ENCODE measurements at places on chromosomes 16 and 17.

DNA sequence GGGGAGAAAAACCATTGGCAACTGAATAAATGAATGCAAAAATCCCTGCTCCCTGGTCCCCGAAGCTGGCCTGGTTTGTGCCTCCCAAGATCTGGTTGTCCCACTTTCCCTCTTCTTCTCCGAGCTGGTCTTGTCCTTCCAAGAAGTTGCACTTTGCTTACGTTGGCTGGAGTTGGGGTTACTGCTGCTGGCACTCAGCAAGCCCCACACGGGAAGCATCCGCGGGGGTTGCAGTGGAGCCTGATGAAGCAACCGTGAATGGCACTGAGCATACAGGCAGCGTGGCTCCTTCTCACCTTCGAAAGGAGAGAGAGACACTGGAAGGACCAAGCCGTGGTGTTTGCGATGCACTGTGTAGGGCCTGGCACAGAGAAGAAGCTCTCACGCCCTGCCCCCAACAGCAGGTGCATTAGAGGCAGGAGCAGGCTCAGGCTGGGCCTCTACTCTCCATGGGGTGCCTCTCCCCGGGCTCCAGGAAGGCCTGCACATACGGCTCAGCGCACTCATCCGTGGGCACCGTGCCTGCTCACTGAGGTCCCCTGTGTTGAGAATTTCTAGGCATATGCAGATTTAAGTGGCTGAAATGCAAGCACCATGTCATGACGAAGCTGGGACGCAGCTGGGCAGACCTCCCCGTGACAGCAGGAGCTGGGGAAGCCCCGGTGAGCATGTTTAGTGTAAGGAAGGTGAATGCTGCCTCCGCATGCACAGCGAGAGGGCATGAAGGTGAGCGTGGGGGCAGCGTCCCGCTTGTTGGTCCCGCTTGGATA is 12.1 kb downstream of the CA5A start:
- peak; percentile 70 for DNase-seq

GRCh38 chr16:85015481-85016187 is 4.3 kb upstream of the ZDHHC7 start:
- no peak for DNase-seq

DNA sequence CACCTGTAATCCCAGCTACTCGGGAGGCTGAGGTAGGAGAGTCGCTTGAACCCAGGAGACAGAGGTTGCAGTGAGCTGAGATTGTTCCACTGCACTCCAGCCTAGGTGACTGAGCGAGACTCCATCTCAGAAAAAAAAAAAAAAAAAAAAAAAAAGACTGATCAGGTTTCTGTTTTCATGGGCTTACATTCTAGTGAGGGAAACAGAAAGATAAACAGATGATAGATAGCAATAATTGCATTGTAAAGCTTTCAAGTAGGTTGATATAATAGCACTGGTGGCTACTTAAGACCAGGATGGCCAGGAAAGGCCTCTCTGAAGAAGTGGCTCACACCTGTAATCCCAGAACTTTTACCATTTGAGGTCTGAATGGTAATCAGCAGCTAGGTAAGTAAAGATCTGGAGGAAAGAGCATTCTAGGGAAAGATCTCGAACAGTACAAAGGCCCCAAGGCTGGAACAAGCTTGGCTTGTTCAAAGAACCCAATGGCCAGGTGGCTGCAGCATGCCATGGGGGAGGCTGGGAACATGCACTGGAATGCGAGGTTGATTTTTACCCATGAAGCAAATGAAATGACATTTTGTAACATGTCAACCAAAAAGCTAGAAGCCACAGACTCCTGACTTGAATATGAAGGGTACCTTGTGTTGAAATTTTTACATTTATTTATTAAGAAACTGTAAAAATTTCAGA is 108.3 kb upstream of the DHX40 start:
- no peak for DNase-seq

GRCh38 chr16:53156516-53156915 is 101.7 kb downstream of the CHD9 start:
- no peak for DNase-seq

DNA sequence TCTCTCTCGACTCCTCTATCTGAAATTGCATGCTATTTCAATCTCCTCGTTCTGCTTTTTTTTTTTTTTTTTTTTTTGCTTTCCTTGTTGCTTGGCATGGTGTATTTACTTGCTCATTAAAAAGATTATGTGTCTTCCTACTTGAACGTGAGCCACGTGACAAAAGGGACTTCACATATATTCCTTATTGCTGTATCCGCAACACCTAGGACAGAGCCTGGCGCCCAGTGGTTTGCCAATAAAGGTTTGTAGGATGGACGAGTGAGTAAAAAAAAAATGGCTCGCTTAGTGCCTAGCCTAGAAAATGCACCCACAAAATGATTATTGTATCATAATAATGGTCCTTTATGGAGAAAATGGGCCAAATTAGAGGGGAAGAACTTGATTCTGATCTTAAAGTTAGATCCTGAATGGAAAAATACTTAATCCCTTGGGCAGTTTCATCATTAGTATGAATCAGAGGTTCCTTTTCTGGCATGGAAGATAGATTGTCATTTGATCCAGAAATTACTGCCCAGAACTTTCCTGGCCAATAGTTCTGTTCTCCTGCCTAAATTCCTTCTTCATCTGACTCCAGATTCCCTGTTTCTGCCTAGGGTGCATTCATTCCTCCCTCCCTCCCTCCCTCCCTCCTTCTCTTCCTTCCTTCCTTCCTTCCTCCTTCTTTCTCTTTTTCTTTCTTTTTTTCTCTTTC is 13.6 kb upstream of the TMEM220 start:
- no peak for DNase-seq

GRCh38 chr16:57825298-57826044 is 23.2 kb upstream of the KIFC3 start:
- no peak for DNase-seq

DNA sequence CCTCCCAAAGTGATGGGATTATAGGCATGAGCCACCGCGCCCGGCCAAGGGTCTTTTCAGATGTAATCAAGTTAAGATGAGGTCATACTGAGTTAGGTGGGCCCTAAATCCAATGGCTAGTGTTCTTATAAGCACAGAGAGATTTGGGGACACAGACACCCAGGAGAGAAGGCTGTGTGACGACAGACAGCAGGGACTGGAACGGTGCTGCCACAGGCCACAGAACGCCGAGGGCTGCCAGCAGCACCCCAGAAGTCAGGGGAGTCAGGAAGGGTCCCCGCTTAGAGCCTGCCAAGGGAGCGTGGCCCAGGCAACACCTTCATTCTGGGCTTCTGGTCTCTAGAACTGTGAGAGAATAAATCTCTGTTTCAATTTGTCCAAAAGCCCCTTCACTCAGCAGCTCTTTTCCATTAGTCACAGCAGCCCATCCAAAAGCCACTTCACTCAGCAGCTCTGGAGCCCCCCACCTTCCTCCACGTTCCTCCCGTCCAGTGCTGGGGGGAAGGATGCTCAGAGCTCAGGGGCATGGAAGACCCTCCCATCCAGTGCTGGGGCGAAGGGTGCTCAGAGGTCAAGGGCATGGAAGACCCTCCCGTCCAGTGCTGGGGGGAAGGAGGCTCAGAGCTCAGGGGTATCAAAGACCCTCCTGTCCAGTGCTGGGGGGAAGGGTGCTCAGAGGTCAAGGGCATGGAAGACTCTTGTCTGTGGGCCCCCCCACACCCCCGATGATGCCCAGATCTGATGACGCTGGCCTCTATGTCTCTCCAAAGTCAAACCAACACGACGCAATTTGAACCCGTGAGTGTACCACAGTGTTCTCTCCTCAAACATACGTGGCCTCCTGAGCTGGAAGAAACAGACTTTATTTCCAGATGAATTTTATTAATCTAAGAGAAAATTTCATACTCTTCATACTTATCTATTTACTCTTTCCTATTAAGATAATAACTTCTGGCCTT is 11.9 kb downstream of the RAB40B start:
- DNase-seq, result no peak

DNA sequence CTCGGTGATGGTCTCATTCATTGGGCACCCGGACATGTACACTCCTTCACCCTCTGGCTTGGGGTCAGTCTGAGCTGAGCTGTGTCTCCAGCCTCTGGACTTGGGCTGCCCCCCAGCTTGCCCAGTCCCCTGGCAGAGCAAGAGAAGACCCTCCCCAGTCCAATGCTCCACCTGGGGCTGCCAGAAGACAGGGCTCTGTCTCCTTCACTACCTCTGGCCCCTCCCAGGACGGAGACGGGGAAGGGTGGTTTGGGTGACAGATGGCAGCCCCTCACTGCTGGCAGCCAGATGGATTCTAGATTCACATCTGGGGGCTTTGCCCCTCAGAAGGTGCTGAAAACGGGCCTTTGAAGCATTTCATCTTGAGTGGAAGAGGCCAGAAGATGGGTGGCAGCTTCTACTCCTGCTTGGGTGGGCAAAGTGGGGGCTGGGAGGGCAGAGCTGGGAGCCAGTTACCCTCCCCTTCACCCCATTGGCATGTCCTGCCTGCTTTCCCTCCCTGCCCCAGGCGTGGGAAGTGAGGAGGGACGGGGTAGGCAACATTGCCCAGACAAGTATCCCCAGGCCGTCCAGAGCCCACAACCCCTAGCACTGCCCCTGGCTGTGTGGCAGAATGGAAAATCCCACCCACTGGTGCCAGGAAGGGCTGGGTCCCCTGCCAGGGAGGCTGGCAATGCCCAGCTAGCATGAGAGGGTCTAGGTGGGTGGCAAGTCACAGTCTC is 13.9 kb downstream of the NGFR start:
- no peak for DNase-seq

- peak; percentile 30 for DNase-seq
Measured at GRCh38 chr17:46771561-46772474, 46.7 kb downstream of the WNT3 start.

GRCh38 chr16:2981177-2981898 is 1.1 kb upstream of the PKMYT1 start:
- no peak for DNase-seq

DNA sequence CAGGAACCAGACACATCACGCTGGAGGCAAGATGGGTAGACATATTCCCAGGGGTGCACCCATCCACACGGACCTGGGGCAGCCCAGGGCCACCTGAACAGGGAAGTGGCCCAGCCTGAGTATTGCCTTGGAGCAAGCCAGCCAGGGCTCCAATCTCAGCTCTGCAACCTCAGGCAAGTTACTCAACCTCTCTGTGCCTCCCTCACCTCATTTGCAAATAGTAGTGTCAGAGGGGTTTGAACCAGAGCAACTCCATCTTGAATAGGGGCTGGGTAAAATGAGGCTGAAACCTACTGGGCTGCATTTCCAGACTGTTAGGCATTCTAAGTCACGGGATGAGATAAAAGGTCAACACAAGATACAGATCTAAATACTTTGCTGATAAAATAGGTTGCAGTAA is 35.1 kb upstream of the SNN start:
- DNase-seq, result no peak

- DNase-seq, result no peak
Measured at GRCh38 chr17:2111691-2112090, 56.8 kb downstream of the HIC1 start.

- DNase-seq, result no peak
Measured at GRCh38 chr17:77184474-77184873, 43.7 kb downstream of the SEC14L1 start.

GRCh38 chr17:2011411-2012371 is 13.4 kb downstream of the RTN4RL1 start:
- no peak for DNase-seq

DNA sequence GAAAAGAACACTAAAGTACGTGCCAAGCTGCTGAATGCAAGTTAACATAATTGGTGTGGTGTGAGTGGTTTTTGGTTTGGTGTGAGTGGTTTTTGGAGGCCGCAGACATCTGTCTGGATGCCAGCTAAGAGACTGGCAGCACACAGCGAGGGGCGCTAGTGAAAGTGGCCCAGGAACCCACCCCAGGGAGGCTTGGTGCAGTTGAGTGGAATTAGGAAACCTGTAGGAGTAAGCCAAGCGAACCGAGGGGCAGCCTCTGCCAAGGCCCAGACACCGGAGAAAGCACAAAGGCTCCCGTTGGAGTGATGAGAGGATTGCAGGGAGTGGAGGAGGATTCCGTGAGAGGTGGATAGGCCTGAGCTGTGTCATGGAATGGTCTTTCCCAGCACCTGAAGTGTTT is 24.6 kb upstream of the SLC5A11 start:
- no peak for DNase-seq

DNA sequence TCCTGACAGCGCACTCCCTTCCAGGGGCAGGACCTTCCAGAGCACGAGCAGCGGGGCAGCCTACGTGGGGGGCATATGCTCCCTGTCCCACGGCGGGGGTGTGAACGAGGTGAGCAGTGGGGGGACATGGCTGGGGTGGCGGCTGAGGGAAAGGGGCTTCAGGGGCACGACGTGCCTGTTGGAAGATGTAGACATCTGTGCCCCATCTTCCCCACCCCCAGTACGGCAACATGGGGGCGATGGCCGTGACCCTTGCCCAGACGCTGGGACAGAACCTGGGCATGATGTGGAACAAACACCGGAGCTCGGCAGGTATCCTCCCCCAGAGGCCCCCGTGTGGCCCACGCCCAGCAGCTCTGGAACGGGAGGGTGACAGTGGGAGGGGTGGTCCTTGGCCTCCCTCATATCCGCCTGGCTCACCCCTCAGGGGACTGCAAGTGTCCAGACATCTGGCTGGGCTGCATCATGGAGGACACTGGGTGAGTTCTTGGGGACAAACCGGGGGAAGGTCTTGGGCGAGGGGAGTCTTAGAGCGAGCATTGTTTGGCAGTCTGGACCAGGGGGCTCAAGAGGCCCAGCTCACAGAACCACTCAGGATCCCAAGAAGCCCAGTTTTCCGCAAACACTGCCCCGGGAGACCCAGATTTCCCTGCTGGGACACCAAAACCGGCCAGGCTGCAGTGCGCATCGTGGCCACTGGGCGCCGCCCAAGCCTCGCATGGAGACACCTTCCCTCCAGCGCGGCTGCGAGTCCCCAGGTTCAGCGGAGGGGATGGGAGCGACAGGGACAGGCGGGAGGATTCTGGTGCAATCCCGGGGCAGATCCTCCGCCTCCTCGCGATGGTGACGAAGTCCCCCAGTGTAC is 15.7 kb downstream of the ADAM11 start:
- peak; percentile 89 for DNase-seq

DNA sequence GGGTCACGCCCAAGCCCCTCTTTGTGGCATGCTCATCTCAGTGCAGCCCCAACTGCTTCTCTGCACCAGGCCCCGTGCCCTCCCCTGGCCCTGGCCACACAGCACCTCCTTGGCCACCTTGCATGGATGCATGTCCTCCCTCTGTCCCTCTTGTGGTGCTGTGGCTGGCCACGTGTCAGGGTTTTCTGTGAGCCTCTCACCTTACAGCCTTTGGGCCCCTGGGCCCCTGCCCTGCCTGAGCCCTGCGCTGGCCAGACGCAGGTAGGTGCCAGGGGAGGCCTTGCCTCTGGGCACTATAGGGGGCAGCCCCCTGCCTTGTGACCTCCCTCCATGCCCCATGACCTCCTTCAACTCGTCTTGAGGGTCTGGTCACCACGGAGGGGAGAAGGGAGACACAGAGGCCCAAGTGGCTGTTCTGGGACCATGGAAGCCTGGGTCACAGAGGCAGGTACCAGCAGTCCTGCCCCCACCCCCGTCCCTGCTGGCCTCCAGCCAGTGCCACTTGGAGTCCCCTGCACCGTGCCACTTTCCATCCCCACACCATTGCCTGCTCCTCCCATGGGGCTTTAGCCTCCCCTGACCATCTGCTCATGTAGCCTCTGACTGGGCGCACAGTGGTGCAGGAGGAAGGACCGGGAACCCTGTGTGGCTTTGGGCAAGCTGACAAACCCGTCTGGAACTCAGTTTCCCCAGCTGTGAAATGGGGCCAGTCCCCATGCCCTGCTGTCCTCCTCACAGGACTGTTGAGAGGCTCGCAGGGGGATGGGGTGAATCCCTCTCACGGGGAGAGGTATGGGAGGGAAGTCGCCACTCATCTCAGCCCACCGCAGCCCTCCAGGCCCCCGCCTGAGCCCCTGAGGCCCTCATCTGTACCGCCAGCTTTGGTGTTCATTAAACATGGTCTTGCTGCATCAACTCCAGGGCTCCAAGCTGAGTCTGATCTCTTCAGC is 11.5 kb upstream of the ATP6V0C start:
- no peak for DNase-seq

GRCh38 chr16:11181242-11181898 is 74.6 kb downstream of the SOCS1 start:
- DNase-seq, result no peak

Measured in germinal center (tissue), 1 donor.